HS-27A (cell line): ENCODE measurements at places on chromosomes 11 and 22.

DNA sequence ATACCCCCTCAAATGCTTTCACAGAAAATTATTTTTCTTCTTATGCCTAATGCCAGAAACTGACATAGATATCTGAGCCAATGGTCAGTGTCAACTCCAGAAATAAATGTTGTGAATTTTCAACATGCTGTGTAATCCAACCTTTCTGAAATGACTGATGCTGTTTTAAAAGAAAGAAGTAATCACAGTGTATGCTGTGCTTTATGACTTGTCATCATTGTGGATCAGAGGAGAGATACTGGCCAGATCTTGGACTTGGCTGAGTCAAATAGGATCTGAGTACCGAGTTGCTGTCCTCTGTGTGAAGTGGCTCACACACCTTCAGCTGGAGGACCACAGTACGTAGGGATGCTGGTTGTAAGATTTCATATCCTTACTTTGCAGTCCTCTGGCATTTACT, 89.9 kb upstream of the ARHGAP20 start:
- DNase-seq = no peak

DNA sequence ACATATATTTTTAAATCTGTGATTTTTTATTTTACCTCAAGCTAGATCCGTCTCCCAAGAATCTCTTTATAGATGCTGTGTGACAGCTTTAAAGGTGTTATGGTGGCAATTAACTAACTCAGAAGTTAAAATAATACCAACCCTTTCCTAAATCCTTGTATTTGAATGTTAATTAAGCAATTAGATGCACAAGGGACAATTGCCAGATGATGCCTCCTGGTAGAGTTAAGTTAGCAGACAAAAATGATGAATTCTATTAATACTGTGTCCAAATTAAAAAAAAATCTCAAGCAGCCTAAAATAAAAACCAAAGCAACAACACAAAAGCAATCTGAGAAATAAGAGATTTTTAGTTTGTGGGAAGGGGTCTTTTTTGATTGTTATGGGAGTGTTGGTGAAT, 78.9 kb downstream of the FANCF start:
- no peak for DNase-seq

DNA sequence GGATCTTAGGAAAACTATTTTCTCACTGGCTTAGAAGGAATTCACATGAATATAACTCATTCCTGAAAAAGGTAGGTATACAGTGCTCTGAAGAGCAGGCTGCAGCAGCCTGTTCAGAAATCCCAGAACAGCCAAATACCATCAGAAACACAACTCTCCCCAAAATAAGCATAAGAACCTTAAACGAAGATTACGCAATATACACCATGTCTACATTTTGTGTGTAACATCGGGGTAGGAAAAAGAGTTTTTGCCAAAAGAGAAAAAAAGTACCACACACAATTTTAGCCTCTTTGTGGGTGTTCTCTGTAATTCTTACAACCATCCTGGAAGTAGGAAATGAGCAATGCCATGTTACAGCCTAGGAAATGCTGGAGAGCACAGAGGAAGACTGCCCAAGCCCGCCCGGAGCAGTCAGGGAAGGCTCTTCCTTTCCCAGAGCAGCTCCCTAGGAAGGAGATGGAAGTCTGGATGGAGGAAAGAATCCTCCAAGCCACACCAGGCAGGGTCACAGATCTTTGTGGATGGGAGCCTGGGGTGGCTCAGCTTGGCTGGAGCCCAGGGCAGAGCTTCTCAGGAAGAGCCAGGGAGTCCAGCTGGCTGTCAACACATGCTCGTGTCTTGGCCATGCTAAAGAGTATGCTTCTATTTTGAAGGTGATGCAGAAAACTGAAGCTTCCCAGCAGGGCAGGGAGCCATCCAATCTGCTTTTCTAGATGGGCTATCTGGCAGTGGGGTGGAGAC, 49.7 kb upstream of the ARFGAP3 start:
- no peak for DNase-seq

GRCh38 chr22:39150848-39151215, 1.6 kb downstream of the CBX7 start:
- DNase-seq = no peak

DNA sequence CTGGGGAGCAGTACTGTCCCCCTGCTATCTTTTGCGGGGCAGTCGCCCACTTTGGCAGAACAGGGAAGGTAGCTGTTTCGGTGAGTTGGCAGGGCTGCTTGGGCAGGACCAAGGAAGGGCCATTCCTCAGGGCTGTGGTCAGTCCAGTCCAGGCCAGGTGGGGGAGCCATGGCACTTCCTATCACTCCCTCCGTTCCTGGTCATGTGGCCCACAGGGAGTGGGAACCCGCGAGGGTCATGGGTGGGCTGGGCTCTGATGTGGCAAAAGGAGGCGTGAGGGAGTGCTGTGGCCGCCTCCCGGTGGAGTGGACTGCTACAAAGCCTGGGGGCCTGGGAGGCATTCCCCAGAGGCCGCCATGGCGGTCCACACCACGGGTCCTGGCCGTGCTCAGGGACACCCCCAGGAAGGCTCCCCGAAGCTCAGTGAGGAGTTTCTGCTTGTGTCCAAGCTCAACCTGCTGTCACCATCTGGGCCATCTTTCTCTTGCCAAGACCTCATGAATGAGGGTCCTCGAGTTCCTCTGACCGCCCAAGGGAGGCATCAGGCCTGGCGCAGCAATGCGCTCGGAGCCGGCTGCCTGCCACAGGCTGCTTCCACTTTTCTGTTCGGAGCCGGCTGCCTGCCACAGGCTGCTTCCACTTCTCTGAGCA, 11.9 kb downstream of the CHID1 start:
- DNase-seq = no peak

- no peak for DNase-seq
Measured at GRCh38 chr11:62532096-62532495, 14.5 kb downstream of the AHNAK start.
